ENCODE measurements at places on chromosomes 3 and 15.

DNA sequence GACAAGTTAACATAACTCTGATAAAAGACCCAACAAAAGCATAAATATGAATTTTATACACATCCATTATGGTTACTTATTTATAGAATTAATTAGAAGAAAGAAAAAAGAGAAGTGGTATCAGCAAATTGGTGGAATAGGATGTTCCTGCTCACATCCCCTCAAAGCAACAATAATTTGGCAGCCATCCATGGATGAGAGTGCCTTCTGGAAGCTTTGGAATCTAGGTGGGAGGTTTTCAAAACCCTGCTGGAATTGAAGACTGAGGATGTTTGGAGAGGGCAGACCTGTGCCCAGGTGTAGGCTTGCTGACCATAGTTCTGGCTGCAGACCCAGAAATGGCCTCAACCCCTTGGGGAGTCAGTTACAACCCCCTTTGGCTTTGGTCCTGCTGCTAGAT lies 91.2 kb downstream of the EDEM1 start:
- DNase-seq, result no peak

DNA sequence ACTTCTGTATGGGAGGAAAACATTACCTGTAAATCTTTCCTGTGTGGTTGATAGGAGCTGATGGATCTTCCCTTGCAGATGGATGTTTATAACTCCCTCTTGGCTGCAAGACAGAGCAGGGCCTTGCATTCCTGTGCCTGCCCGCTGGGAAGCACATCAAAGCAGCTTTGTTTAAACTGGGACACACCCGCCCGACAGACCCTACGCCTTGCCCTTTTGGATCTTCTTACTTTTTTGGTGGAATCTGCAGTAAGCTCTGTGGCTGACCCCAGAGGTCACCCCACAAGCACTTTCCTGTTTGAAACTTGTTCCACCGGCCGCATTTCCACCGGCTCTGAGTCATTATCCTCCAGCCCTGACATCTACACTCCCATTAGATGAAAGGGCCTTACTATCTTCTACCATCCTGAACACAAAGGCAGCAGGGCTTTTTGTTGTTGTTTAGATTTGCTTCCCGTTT lies 244.1 kb upstream of the STT3B start:
- no peak for DNase-seq

DNA sequence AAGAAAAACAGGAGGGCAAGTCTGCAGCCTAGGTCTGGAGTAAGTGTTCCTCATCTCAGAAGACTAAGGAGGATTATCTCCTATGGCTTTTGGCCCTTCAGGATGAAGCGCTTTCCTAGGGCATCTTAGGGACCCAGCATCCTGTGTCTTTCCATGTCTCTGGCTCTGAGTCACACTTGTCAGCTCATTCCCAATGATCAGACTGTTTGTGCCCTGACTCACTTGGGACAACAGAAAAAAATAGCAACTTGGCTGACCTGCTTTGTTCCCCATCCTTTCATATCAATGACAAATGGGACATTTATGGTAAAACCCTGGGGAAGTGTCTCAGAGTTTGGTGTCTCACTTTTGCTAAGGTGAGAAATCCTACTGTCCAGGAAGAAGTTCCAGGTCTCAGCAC lies 76.2 kb upstream of the OXTR start:
- no peak for DNase-seq

- no peak for DNase-seq
Observed at GRCh38 chr3:76111808-76112207, 326.5 kb upstream of the ZNF717 start.

DNA sequence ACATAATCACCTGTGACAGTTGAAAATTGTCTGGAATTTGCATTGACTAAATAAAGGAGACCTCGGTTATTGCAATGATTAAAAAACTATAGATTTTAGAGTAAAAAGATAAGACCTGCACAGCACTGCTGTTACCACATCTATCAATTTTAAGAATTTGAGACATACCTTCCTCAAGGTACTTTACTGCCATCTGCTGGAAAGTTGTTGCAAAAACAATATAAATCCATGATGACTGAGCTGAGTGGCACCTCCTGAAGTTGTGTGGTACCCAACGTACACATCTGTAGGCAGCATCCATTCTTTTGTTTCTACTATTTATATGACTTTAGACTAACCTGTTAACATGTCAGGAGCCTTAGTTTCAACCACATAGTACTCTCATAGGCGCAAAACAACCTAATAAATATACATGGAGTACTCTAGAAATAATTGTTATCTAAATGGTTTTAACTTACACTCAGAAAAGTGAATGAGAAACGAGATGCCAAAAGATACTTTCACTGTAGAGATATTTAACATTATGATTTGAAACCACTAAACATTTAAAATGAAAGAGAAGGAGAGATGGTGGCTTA lies 106.7 kb downstream of the GHSR start:
- peak; percentile 43 for DNase-seq

DNA sequence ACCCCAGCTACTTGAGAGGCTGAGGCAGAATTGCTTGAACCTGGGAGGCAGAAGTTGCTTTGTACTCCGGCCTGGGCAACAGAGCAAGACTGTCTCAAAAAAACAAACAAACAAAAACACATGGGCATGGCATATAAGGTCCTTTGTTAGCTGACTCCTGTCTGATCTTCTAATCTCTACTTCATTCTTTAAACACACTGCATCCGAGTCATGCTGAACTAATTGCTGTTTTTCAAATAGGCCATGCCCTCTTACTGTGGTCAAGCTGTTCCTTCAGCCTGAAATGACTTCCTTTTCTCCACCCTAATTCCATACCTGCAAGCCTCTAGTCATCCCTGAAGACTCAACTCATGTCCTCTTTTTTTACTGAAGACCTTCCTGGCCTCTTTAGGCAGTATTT lies 22.3 kb upstream of the SLMAP start:
- DNase-seq, result no peak

GRCh38 chr3:177932750-177933660 lies 603.2 kb upstream of the KCNMB2 start:
- no peak for DNase-seq

GRCh38 chr3:16849229-16849628 lies 35.5 kb upstream of the PLCL2 start:
- DNase-seq, result peak; percentile 54

DNA sequence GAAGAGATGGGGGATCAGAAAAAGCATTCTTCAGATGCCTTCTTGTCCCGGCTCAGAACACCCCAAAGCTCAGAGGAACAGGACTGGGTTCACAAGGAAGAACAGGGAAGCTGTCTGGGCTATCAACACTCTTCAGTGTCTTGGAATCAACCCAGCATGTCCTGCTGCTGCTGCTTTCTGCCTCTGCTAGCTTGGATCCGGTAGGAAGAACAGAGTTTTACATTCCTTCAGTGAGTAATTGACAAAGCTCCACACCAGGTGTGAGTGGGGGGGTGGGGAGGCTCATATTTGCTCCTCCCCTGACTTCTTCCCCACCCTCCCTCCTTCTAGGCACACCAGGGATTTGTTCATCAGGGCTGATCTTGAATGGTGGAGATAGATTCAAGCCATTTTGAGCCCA lies 13.1 kb upstream of the ETV5 start:
- no peak for DNase-seq

DNA sequence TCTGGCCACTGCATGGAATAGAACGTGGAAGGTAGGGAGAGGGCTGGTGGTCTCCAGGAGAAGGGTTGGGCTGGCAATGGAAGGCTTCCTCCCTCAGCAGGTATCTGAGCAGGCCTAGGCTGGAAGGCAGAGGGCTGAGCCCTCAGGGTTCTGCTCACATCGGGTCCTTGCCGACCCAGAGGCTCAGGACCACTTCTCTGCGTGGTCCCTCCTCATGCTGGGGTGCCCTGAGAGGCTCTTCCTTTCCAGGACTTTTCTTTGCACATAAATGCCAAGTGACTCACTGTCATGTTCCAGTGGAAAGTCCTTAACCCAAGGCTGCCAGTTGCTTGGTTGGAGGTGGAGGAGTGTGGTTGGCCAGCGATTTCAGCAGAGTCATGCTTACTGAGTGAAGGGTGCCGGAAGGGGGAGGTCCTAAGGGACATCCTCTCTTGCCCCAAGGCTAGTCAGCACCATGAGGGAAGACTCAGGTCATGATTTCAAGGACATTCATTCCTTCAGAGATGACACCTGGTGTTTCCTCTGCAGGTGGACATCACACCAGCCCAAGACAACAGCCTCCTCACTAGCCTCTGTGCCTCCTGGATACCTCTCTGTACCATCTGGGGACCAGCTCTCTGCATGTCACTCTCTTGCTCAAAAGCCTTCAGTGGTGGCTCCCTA lies 8.2 kb downstream of the SLC6A6 start:
- no peak for DNase-seq

DNA sequence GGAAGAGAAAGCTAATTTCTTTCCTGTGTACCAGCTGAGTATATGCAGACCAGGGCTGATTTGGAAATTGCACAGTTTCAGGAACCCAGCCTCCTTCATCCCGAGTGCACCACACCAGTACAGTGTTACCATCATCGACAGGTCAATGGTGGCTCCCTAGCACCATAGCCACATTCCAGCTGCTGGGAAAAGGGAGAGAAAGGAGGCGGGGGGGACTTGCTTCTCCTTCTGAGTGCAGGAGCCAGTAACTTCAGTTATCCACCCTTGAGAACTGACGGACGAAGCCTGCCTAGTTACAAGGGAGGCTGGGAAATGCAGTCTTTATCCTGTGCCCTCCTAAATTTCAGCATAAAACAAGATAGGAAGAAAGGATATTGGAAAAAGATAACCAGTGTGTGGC lies 129.7 kb upstream of the PRICKLE2 start:
- no peak for DNase-seq

GRCh38 chr3:152232001-152232400 lies 36.7 kb upstream of the MBNL1 start:
- DNase-seq, result no peak

GRCh38 chr3:56885453-56885852 lies 83.7 kb upstream of the ARHGEF3 start:
- DNase-seq, result no peak

- no peak for DNase-seq
Observed at GRCh38 chr3:112966633-112967032, 8.3 kb downstream of the CD200R1 start.

GRCh38 chr3:119978554-119979208 lies 115.6 kb downstream of the GSK3B start:
- no peak for DNase-seq

DNA sequence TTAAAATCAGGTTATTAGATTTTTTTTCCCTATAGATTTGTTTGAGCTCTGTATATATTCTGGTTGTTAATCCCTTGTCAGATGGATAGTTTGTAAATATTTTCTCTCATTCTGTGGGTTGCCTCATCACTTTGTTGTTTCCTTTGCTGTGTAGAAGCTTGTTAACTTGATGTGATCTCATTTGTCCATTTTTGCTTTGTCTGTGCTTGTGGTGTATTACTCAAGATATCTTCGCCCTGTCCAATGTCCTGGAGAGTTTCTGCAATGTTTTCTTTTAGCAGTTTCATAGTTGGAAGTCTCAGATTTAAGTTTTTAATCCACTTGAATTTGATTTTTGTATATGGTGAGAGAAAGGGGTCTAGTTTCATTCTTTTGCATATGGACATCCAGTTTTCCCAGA lies 699.1 kb downstream of the NAALADL2 start:
- no peak for DNase-seq

DNA sequence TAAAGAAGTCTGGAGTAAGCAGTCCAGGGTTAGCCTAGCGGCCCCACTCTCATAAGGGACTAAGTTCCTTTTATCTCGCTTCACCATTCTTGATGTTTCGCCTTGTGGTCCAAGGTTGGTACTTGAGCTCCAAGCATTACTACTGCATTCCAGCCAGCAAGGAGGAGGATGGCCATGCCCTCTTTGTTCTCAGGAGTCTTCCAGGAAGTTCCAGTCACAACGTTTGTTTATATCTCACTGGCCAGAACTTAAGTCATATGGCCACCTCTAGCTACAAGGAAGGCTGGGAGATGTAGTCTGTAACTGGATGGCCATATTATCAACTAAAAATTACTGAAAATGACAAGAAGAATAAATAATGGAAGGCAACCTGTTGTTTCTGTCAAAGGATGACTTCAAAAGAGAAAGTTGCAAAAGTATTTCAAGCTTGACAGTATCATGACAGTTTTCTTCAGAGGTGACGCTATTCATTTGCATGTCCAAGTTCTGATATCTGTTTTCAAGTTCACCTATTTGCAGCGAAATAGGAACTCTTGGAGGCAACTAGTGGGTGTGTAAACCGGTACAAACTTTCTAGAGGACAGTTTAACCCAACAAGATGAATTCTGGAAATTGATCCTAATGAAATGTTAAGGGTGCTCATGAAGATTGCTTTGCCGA lies 118.6 kb downstream of the PGPEP1L start:
- DNase-seq, result no peak

GRCh38 chr3:32239307-32240158 lies 1.1 kb downstream of the CMTM8 start:
- no peak for DNase-seq

- DNase-seq, result no peak
Observed at GRCh38 chr3:119015942-119016341, 18.7 kb downstream of the IGSF11 start.

DNA sequence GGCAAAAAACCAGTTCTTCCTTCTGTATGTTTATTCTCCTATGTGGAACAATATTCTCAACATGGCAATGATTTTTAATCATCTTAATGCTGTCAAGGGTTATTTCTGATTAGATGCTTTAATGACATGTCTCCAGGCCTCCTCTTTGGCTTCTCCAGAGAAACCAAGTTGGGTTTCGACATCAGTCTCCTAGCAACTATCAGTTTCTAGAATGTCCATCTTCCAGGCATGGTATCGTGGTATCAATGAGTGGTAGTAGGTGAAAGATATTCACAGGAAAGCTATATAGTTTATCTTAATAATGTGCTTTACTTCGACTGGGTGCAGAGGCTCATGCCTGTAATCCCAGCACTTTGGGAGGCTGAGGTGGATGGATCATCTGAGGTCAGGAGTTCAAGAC lies 128.5 kb downstream of the C3orf70 start:
- DNase-seq, result no peak

- DNase-seq, result no peak
Observed at GRCh38 chr3:30518872-30519271, 87.5 kb upstream of the TGFBR2 start.

- no peak for DNase-seq
Observed at GRCh38 chr3:16875876-16876550, 8.7 kb upstream of the PLCL2 start.

- no peak for DNase-seq
Observed at GRCh38 chr3:101902041-101902440, 52.7 kb downstream of the NFKBIZ start.

GRCh38 chr3:65837604-65838003 lies 201.1 kb downstream of the MAGI1 start:
- no peak for DNase-seq

DNA sequence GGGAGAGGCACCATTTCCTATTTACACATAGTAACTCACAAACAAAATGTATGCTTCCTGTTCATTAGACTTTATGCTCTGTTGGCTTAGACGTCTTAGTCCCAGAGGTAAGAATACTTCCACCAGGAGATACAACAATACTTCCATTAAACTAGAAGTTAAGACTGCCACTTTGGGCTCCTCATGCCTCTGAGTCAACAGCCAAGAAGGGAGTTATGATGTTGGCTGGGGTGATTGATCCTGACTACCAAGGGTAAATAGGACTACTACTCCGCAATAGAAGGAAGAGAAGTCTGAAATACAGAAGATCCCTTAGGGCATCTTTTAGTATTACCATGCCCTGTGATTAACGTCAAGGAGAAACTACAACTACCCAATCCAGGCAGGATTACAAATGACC lies 43.5 kb upstream of the ABI3BP start:
- DNase-seq, result no peak

GRCh38 chr3:147799601-147800000 lies 390.4 kb downstream of the ZIC1 start:
- DNase-seq, result no peak

- DNase-seq, result no peak
Observed at GRCh38 chr15:26521691-26522198, 251.1 kb downstream of the GABRB3 start.

Measured in GM20000 (cell line).